ENCODE measurements at places on chromosomes 16 and 17. TPM values are rescaled to one million over a fixed set of nuclear protein-coding genes. Genes with fewer than 3 reads are reported as not detected.

Gene PDPK1
- total RNA-seq: 39.2 TPM

GRCh38 chr17:42221886-42222745 lies 27.8 kb upstream of the GHDC start:
- no peak for DNase-seq

DNA sequence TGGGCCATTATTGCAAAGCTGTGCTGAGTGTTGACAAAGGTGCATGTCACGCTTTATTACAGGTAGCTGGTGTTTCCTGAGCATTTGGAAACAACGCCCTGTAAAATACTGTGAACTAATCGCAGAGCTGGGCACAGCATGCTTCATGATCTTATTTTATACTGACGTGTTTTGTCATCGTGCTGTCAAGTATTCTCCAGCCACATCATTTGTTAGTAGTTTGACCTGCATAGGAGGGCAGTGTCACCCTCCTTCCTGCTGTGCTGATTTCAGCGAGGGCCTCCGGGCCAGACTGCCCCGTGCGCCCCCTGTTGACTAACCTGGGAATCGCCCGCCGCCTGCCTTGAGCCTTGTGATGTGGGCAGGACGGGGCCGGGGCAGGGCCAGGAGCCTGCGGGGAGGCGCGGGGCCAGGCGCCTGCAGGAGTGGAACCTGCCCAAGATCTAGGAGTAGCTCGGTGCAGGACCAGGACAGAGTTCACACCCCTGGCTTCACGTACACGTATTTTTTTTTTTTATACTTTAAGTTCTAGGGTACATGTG lies 820.7 kb downstream of the KCNJ18 start:
- no peak for DNase-seq

DNA sequence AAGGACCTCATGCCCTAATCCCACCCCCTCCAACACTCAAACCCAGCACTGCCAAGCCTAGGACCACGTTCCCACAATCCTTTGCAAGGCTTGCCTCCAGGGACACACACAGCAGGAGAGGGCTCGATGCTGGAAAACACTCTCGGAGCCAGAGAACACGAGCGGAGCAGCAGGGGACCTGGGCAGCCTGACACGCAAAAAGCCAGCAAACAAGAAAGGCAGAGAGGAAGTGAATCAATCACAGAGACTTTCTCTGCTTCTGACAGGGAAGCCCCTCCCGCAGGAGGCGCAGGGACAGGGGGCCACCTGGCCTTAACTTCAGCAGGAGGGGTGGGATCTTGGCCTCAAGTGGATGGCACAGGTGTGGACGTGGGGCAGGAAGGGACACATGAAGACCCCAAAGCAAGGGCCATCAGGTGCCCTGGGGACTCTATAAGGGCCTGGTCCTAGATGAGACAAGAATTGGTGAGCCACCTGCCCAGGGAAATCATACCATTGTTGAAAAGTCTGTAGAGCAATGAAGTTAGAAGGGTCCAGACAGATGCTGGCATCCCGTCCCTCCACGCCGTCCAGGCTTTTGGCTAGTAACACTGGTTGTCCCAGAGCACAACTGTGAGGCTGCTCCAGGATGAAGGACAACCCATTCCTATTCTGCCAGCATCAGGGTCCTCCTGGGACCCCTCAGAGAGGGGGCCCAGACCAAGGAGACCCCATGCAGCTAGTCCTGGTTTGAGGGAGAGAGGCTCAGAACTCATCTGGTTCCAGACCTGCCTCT lies 2.2 kb downstream of the SDK2 start:
- no peak for DNase-seq

GRCh38 chr16:4339909-4340308 lies 11.2 kb downstream of the PAM16 start:
- no peak for DNase-seq

GRCh38 chr17:33888455-33888854 lies 366.6 kb upstream of the CCL2 start:
- no peak for DNase-seq

GRCh38 chr17:17126131-17127110 lies 79.7 kb downstream of the PLD6 start:
- peak; percentile 57 for DNase-seq

GRCh38 chr16:73095885-73096421 lies 48.0 kb upstream of the ZFHX3 start:
- no peak for DNase-seq

- DNase-seq: no peak
Measured at GRCh38 chr17:2580151-2580550, 13.3 kb upstream of the PAFAH1B1 start.

GRCh38 chr16:4506450-4506849 lies 30.3 kb downstream of the HMOX2 start:
- DNase-seq: no peak

DNA sequence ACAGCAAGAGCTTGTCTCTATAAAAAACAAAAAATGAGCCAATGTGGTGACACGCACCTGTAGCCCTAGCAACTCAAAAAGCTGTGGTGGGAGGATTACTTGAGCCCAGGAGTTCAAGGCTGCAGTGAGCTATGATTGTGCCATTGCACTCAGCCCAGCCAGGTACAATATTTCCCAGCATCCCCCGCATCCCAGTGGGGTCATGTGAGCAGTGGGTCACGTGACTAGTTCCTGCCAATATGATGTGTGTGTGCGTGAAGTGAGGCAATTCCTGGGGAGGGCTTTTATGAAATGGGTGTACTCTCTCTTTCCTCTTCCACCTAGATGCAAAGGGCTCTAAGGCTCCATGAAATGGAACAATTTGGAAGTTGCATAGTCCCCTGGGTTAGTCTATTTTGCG lies 81.3 kb downstream of the GSG1L start:
- no peak for DNase-seq

DNA sequence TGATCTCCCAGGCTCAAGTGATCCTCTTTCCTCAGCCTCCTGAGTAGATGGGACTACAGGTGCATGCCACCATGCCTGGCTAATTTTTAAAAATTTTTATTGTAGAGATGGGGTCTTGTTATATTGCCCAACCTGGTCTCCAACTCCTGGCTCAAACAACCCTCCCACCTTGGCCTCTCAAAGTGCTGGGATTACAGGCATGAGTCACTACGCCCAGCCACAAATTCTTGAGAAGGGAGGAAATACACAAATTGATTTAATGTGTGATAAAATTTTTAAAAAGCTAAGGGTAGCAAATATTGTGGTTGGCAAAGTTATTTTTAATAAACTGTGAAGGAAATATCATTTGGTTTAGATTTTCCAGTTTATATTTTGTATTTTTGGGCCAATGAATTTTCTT lies 9.6 kb downstream of the ITGAD start:
- no peak for DNase-seq

GRCh38 chr17:57480438-57481196 lies 224.3 kb downstream of the MSI2 start:
- DNase-seq: no peak

- no peak for DNase-seq
Measured at GRCh38 chr17:21458054-21458453, 81.9 kb downstream of the KCNJ12 start.

GRCh38 chr16:2976673-2977072 lies 3.6 kb downstream of the PKMYT1 start:
- DNase-seq: no peak

Data from chondrocyte (in vitro differentiated cells).